ENCODE measurements at places on chromosomes 12 and 14.

- DNase-seq, result no peak
Measured at GRCh38 chr12:42590330-42590934, 886 bp upstream of the PRICKLE1 start.

GRCh38 chr12:22050078-22050477 lies 4.1 kb downstream of the CMAS start:
- no peak for DNase-seq

DNA sequence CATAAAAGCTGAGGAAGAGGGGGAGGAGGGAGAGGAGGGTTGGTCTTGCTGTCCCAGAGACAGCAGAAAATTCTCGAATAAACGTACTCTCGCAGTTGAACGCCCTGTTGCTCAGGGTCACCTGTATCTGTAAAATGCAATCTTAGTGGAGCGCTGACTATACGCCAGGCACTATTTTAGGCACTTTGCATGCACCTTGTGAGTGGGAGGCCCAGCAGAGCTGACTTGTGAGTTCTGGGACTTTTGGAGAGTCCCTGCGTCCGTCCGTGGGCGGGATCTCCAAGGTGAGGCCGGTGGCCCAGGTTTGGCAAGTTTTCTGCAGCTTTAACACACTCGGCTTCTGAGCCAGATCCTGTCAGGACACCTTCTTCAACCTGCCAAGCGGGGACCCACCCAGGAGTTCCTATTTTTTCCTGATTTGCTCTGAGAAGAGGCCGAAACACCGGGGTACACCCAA lies 32.5 kb upstream of the PLEKHG6 start:
- no peak for DNase-seq

- DNase-seq, result no peak
Measured at GRCh38 chr14:78838959-78839358, 668.8 kb downstream of the NRXN3 start.

DNA sequence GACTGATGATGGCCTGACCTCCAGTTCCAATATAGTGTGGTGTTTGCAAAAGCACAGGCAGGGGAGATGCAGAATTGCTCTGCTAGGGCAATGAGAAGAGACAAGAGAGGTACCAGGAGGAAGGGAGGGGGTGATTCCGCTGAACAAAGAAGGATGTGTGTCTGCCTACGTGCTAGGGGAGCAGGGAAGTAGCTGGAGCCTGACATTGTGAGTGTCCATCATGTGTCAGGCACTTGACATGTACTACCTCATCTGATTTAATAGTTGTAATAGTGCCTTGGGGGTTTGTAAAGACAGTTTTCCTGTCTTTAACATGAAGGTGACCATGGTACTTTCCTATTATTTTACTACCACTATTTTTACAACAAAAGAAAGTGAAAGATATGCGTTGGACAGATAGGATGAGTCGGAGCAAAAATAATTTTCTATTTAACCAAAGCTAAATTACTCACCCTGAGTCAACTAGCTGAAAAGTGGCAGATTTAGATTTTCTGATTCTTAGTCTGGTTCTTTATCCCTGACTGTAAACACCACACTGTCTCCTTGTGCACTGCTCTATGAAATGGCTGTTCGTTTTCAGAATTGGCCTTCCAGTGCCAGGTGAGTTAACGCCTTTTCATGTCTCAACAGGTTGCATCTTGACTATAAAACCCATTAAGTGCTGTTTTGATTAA lies 33.7 kb upstream of the TEAD4 start:
- no peak for DNase-seq

- DNase-seq, result no peak
Measured at GRCh38 chr12:122937622-122938091, 28.6 kb downstream of the ABCB9 start.

- no peak for DNase-seq
Measured at GRCh38 chr12:107491856-107492255, 193.7 kb upstream of the PWP1 start.

- DNase-seq, result peak; percentile 74
Measured at GRCh38 chr12:115771065-115771464, 506.4 kb downstream of the MED13L start.

DNA sequence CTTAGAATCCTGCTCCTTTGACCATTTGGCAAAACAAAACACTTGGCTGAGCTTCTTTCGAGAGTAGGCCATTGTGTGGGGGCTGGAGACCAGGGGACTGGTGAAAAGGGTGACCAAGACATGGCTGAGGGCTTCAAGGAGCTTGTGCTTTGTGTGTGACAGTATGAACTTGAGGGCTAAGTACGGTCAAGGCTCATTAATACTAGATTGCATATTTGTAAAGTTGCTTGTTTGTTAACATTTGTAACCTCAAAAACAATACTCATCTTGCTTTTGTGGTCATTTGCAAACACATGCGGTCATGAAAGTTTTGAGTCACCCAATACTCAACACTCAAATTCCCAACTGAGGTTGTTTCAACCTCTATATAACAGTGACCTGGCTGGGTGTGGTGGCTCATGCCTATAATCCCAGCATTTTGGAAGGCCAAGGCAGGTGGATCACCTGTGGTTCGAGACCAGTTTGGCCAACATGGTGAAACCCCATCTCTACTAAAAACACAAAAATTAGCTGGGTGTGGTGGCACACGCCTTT lies 42.5 kb downstream of the ZFYVE26 start:
- no peak for DNase-seq

- peak; percentile 37 for DNase-seq
Measured at GRCh38 chr12:94621662-94622359, 28.5 kb downstream of the TMCC3 start.

DNA sequence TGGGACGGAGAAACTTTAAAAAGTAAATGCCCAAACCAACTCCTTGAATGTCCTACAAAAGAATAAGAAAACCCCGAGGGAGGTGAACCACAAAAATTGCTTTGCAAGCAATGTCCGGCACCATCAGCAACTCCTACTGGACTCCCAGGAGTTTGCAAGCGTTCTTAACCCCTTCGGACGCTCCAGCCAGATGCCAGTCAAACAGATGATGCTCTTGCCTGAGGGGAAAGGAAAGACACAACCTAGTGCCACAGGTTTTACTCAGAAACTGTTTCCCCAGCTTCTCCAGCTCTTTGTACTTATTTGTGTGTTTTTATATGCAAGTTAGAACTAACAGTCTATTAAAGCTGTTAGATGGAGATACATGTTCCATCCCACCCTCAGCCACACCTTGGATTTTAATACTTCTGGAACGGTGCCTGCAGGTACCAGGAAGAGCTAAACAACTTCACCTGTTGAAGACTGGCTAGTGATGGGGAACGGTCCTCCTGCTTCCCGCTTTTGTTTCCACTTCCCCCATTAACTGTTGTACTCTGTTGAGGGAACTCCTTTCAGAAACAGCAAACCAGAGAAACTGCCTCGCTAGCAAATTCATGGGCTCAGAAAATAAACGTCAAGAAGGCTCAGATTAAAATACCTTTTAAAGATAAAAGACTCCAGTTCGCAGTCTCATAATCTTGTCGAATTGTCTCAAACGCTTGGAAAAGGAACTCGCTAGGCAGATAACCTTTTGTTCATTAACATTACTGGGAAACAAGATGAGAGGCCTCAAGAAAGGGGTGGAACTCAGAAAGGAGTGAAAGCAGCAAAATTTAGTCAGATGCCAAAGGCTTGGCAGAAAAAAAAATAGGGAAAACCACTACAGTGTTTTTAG lies 1.1 kb upstream of the FERMT2 start:
- DNase-seq, result no peak

DNA sequence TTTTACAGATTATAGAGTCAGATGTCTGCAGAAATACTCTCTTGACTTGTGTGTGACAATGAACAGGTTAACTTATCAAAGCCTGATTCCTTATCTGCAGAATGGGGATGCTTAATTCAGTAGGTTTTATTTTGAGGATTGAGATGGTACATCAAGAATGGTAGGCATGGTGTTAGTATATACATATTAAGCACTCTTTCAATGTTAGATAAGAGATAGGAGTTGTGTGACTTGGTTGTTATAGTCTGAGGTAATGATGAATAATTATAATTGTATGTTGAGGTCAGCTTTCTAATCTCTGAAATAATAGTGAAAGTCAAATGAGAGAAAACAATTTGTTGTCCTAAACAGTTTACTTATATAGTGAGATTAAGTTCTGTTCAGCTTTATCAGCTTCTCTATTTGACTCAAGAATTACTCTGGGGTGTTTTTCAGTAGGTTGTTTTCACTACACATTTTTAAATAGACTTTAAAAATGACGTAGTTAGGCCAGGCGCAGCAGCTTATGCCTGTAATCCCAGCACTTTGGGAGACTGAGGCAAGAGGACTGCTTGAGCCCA lies 11.9 kb downstream of the PALS1 start:
- no peak for DNase-seq

GRCh38 chr12:85829391-85829790 lies 6.8 kb downstream of the RASSF9 start:
- no peak for DNase-seq

- no peak for DNase-seq
Measured at GRCh38 chr12:27274706-27275105, 30.6 kb downstream of the STK38L start.

- no peak for DNase-seq
Measured at GRCh38 chr12:107079172-107080011, 14.0 kb downstream of the CRY1 start.

GRCh38 chr14:74591899-74592298 lies 20.1 kb downstream of the LTBP2 start:
- no peak for DNase-seq

- peak; percentile 56 for DNase-seq
Measured at GRCh38 chr14:73248108-73248868, 11.0 kb downstream of the PAPLN start.

GRCh38 chr12:122830517-122831214 lies 4.6 kb upstream of the HIP1R start:
- no peak for DNase-seq

DNA sequence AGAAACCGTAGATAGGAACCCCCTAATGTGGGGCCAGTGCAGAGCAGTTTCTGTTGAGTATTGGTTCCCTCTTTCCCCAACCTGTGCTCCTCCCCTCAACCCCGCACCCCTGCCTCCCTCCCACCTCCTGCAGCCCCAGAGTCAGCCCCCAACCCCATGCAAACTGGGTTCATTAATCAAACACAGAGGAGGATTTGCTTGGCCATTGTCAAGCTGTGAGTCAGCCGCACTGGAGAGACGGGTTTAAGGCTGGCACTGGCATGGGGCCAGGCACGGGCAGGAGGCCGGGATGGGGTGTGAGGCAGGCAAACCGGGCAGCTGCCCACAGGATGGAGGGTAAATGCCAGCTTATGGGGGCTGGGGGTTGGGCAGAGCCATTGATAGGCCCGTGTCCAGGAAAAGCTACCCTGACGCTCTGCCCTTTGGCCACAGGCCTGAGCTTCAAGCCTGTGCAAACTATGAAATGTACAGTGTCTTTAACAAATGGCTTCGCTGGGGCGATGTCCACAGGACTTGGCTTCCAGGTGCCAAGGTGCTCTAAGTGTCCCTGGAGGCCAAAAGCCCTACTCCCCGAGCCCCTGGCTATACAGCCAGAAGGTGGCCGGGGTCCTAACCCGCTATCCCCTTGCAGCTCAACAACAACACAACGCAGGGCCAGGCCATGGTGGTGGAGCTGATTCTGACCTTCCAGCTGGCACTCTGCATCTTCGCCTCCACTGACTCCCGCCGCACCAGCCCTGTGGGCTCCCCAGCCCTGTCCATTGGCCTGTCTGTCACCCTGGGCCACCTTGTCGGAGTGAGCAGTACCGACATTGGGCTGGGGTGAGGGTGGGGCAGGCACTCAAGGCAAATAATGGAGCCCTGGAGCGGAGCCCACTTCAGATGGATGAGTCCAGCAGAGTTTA lies 1.4 kb downstream of the AQP5 start:
- peak; percentile 93 for DNase-seq

GRCh38 chr12:128387811-128388422 lies 120.9 kb downstream of the TMEM132C start:
- DNase-seq, result peak; percentile 73

GRCh38 chr12:82832096-82832495 lies 145.4 kb downstream of the TMTC2 start:
- DNase-seq, result no peak

GRCh38 chr12:114850661-114851275 lies 166.8 kb upstream of the TBX3 start:
- peak; percentile 19 for DNase-seq

DNA sequence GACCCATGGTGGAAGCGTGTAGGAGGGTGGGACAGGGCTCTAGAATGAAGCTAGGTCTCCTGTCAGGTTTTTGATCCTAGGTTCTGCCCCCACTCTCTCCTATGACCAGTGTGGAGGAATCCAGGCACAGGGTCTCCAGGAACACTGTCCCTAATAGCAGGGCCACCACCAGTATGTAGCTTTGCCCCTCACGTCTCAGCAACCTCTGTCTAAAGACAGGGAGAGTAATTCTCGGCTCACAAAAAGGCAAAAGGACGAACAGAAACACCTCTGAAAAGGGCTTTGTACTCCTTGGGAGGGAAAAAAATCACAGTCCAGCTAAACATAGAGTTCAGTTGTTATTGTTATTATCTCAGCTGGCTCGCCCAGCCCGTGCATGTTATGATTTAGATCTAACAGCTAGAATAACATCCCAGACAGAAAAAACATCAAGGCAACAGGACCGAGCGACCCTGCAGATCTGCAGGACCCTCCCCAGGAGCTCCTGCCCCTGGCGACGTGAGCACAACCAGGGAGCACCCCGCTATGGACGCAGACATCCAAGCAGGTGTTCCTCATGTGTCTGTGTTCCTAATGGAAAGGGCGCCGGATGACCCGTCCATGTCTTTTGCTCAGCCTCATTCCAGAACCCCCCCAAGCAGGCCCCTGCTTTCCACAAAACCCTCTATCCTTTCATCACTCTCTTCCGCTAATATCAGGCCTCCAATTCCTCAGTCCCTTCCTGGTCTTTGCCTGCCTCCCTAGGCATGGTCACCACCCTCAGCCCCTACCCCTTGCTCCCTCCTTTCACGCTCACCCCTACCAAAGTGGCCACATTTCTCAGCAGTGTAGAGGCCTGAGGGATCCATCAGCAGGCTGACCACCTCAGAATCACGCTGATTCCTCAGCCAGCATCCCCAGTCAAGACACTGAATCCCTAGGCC lies 14.2 kb upstream of the SLC6A12 start:
- no peak for DNase-seq

- DNase-seq, result no peak
Measured at GRCh38 chr14:24694680-24695079, 60.7 kb upstream of the GZMB start.

DNA sequence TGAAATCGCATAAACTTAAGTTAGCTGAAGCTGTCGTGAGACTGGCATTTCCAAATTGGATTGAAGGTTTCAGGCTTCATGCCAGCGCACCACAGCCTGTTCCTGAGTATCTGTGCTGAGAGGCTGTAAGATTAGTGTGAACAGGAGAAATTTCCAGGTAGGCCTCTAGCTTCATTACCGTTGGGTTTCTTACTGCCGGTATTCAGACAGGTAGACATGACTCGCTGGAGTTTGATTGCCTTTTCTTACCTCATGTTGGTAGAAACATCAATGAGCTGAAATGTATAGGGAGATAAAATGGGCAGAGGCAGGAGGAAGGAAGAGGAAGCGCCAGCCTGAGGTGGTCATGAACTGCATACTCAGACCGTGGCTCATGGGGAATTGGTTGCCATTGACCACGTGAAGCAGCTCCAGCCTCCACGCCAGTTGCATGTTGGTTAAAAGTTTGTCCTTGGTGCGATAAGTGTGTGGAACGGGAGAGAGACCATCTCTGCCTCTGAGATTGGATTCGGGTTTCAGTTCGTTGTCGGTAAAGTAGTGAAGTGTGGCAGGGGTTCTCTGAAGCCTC lies 42.3 kb upstream of the MMP17 start:
- no peak for DNase-seq

- no peak for DNase-seq
Measured at GRCh38 chr14:67137744-67138371, 51.4 kb upstream of the GARIN2 start.

GRCh38 chr12:112828541-112828940 lies 37.0 kb downstream of the RPH3A start:
- no peak for DNase-seq

- DNase-seq, result no peak
Measured at GRCh38 chr14:105305345-105305744, 4.5 kb upstream of the BRF1 start.

GRCh38 chr12:19597167-19598026 lies 158.1 kb downstream of the AEBP2 start:
- DNase-seq, result no peak
